ENCODE measurements at places on chromosomes 16 and 17.

DNA sequence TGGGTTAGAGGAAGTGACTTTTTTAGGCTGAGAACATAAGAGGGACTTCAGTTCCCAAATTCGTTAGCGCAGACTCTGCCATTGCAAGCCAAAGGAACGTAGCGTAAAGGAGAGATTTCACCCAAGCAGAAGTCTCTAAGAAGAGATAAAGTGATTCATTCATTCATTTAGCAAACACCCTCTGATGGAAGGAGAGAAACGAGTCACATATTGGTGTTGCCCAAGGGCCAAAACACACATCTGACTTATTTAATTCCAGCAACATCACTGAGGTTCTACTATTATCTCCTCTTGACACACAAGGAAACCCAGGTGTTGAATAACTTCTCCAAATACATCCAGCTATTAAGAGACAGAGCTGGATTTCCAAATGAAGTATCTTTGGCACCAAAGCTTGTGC, 85.7 kb upstream of the CACNG3 start:
- H3K4me1 ChIP-seq, result no peaks in the 10 kb centered on the region
- no peaks in the 10 kb centered on the region for H3K27me3 ChIP-seq
- H3K27ac ChIP-seq, result no peak overlapping the region

DNA sequence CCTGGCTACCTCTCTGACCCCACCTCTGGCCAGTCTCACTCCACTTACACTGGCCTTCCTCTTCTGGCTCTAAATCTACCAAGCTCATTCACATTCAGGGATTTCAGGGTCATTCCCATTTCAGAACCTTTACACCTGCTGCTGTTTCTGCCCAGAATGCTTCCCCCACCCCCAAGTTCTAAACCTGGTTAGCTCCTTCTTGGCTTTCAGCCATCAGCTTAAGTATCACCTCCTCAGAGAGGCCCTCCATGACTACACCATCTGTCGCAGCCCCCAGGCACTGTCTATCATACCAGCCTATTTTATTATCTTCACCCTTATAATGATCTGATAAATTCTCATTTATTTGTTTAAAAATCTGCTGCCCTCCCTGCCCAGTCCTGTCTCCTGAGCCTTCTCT, 23.3 kb upstream of the NGFR start:
- DNase-seq, result no peak
- no peaks in the 10 kb centered on the region for H3K4me1 ChIP-seq
- no peaks in the 10 kb centered on the region for H3K36me3 ChIP-seq
- H3K4me3 ChIP-seq, result no peak overlapping the region
- H3K27ac ChIP-seq, result no peak overlapping the region

- peaks cover 3% of the 10 kb centered on the region for H3K27me3 ChIP-seq
- no peak overlapping the region for H3K27ac ChIP-seq
- H3K4me3 ChIP-seq, result no peak overlapping the region
- H3K36me3 ChIP-seq, result no peaks in the 10 kb centered on the region
These were observed 29.5 kb downstream of the PMFBP1 start for GRCh38 chr16:72142476-72142875.

DNA sequence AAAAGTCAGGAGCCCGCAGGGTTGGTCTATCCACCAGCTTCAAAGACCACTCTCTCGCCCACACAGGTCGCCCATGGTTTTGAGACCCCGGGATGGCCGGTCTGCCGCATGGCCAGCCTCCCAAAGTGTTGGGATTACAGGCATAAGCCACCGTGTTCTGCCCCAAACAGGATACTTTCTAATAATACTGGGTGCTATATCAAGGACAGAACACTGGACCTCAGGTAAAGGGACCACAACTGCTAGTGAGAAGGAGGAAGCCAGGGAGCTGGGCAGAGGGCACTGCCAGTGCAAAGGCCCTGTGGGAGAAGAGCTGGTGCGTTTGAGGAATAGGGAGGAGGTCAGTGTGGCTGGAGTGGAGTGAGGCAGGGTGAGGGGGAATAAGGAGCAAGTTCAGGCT, 34.1 kb downstream of the IL21R start:
- no peaks in the 10 kb centered on the region for H3K27me3 ChIP-seq
- no peak overlapping the region for H3K4me3 ChIP-seq
- no peak overlapping the region for H3K27ac ChIP-seq
- H3K4me1 ChIP-seq, result no peaks in the 10 kb centered on the region

DNA sequence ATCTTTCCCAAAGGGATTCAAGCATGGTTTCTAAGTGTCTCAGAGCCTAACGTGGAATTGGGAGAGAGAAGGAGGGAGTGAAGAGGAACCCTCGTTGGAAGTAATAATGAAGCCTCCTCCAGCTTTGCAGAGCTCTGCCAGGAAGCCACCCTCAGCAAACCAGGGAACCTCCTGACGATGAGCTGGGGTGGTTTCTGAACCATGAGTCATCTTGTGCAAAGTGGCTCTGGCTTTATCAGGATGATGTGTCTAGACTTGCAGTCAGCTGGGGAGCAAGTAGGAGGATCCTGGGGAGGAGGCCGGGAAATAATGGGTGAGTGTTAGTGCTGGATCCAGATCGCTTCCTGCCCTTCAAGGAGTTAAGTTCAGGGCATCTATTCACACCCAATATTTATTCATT, 191.7 kb upstream of the RBFOX1 start:
- no peak for DNase-seq
- H3K27me3 ChIP-seq, result no peaks in the 10 kb centered on the region
- no peak overlapping the region for H3K4me3 ChIP-seq
- no peaks in the 10 kb centered on the region for H3K36me3 ChIP-seq
- H3K27ac ChIP-seq, result no peak overlapping the region
- H3K4me1 ChIP-seq, result no peaks in the 10 kb centered on the region

DNA sequence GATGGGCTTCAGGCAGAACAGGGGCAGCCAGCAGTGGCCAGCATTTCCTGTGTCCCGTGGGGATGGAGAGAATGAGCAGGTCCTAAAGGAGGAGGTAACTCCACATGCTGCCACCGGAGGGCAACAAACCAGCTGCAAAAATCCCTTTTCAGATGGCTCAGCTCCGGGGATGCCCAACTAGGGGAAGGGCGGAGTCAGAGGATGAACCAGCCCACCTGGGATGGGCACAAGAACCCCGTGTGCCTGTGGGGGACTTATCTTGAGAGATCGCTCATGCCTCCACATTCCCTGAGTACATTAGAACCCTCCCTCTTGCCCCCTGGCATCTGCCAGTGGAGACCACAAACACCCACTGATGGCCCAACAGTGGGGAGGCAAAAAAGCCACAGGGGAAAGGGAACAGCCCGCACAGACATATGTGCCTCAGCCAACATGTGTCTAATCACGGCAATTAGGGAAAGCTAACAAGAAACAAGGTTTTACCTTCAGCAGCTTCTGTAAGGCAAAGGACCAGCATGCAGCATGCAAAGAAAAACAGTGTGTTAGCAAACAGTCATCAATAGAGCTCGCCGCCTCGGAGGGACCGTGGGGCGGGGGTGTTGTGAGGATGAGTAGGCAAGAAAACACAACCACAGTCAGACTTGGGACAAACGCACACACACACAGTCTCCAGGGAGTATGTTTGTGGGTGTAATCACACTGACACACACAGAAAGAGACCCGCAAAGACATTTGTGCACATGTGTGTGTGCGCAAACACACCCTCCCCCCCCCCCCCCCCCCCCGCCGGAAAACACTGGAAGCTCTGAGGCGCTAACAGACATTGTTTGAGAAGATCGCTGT, 64.0 kb downstream of the MYO18A start:
- no peaks in the 10 kb centered on the region for H3K4me1 ChIP-seq
- no peak for DNase-seq
- no peaks in the 10 kb centered on the region for H3K27me3 ChIP-seq
- peaks cover 80% of the 10 kb centered on the region for H3K36me3 ChIP-seq

DNA sequence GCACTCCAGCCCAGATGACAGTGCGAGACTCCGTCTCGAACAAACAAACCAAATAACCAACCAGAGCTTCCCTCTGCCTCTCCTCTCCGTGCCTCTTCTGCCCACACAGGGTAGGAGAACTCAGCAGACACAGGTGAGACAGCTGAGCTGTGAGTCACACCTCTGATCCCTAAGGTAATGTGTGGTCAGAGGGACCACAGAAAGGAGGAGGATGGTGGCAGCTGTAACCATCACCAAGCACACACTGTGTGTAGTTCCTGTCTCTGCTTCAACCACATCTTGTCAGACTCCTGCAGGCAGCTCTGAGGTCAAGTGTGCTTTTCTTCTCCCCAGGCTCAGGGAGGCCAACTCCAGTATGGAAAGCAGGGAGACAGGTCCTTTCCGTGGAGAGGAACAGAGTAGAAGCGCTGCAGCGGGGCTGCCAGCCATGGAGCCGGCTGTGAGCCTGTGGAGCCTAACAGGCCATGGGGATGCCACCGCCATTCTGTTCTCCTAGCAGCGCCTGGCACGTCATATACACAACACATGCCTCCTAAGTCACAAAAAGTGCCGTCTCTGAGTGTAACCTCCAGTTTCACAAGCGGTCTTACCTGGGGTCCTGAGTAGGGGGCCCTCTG, 7.1 kb downstream of the NUDT16L1 start:
- no peak overlapping the region for H3K4me3 ChIP-seq
- no peak for DNase-seq
- no peak overlapping the region for H3K27ac ChIP-seq
- peaks cover 68% of the 10 kb centered on the region for H3K36me3 ChIP-seq
- no peaks in the 10 kb centered on the region for H3K4me1 ChIP-seq
- no peaks in the 10 kb centered on the region for H3K27me3 ChIP-seq

- no peak for DNase-seq
- H3K36me3 ChIP-seq, result no peaks in the 10 kb centered on the region
- H3K27ac ChIP-seq, result no peak overlapping the region
- no peaks in the 10 kb centered on the region for H3K4me1 ChIP-seq
These were observed 59.5 kb upstream of the CDC42EP4 start for GRCh38 chr17:73371285-73371684.

- H3K27ac ChIP-seq, result no peak overlapping the region
- DNase-seq, result no peak
- H3K27me3 ChIP-seq, result peaks cover 2% of the 10 kb centered on the region
- H3K36me3 ChIP-seq, result no peaks in the 10 kb centered on the region
- no peak overlapping the region for H3K4me3 ChIP-seq
These were observed 148.0 kb upstream of the FOXF1 start for GRCh38 chr16:86362155-86362849.

DNA sequence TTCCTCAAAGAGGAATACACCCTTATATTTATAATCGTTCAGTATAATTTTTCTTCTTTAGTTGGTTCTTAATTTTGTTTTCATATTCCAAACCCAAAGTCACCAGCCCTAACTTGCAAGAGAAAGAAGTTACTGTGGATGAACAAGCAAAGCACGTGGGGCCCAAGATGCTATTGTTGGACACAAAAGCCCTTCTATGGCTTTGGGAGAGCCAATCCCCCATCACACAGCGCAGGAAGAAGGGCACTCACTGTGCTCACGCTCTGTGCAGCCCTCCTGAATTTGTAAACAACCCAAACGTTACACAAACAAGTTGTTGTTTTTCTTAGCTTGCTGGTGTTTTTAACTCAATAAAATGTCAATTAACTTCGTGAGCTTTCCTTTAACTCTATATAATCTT, 22.5 kb downstream of the SPPL2C start:
- DNase-seq, result no peak
- peaks cover 4% of the 10 kb centered on the region for H3K4me1 ChIP-seq
- H3K4me3 ChIP-seq, result no peak overlapping the region
- H3K27me3 ChIP-seq, result no peaks in the 10 kb centered on the region

DNA sequence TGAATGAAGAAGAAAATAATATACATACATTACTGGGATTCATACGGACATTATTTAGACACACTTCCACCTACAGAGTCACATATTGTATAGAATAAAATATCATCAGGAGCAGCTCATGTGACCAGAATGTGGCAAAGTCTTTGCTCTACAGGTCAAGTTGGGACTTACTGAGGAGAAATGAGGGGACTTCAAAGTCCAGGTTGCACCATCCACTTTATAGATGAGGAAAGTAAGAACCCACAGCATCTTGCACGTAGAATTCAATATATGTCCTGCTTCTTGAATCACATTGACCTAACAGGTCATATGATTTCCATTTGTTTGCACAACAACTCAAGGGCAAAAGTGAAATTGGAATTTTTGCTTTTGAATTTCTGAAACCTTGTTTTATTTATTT, 524.3 kb downstream of the WWOX start:
- no peak for DNase-seq
- no peaks in the 10 kb centered on the region for H3K36me3 ChIP-seq
- no peaks in the 10 kb centered on the region for H3K27me3 ChIP-seq
- no peak overlapping the region for H3K27ac ChIP-seq
- no peak overlapping the region for H3K4me3 ChIP-seq
